Activated CD4-positive, alpha-beta T cell treated with anti-CD3 and anti-CD28 coated beads, Interleukin-2, amount 50 U/mL, for 24 hours (primary cell): ENCODE measurements at places on chromosomes 6 and 20.

GRCh38 chr20:21681234-21681921 is 24.1 kb upstream of the PAX1 start:
- no peak for DNase-seq

DNA sequence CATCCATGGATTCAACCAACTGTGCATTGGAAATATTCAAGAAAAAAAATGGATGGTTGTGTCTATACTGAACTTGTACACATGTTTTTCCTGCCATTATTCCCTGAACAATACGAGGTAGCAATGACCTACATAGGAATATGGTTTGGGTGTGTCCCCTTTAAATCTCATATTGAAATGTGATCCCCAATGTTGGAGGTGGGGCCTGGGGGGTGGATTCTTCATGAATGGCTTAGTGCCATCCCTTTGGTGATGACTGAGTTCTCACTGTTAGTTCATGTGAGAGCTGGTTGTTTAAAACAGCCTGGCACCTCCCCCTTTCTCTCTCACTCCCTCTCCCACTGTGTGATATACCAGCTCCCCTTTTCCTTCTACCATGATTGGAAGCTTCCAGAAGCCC is 139.8 kb upstream of the BACH2 start:
- DNase-seq, result no peak

GRCh38 chr6:22328474-22328873 is 31.6 kb upstream of the PRL start:
- no peak for DNase-seq

- DNase-seq, result no peak
These were observed 613.5 kb downstream of the PHF3 start for GRCh38 chr6:64249115-64249514.

DNA sequence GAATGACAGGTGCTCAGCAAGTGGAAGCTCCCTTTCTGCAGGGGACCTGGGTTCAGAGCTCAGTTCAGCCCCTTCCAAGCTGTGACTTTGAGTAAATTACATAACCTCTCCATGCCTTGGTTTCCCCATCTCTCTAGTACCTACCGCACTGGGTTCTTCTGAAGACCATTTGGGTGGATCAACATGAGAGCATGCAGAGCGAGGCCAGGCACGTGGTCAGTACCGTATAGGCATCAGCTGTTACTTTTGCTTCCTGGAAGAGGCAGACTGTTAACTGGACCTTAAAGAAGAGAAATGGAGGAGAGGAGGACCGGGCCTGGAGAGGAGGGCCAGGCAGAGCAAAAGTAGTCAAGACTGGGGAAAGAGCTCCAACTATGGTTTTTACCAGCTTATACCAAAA is 1.7 kb upstream of the MYLK2 start:
- no peak for DNase-seq

DNA sequence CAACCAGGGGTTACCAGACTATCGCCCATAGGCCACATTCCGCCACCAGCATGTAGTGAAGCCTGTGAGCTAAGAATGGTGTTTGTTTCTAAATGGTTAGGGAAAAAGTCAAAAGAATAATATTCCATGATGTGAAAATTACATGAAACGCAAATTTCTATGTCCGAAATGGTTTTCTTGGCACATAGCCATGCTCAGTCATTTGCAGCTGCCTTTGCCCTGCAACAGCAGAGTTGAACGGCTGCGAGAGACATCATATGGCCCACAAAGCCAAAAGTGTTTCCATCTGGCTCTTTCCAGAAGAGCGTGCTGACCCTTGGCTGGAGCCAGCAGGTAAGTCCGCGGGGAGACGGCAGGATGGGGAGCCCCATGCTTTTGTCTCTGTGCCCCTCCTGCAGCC is 60.7 kb downstream of the FAM120B start:
- DNase-seq, result no peak

GRCh38 chr20:58864346-58864745 is 11.8 kb downstream of the GNAS start:
- no peak for DNase-seq

GRCh38 chr20:62902926-62903615 is 23.2 kb downstream of the DIDO1 start:
- no peak for DNase-seq

DNA sequence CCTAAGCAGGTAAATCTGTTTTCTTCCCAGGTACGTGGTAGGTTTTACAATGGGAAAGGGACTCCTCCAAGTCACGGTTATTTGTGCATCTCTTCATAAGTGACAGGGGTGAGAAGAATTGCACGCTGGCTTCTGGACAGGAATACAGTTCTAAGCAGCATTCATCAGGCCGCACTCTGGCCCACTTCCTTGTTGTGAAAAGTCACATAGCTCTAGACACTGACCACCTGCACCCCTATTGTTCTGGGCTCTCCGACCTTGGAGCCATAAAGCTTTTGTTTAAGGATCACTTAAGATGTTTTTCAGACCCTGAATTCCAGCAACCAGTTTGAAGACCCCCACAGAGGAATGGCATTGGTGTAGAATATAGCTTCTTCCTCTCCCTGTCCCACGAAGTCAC is 31.4 kb downstream of the RAMACL start:
- no peak for DNase-seq
